ENCODE measurements at places on chromosomes 6 and 20. TPM values are rescaled to one million over a fixed set of nuclear protein-coding genes. Genes with fewer than 3 reads are reported as not detected.

Gene ARHGAP18
- total RNA-seq: 98.8 TPM

Gene PRR18
- total RNA-seq: not detected

Gene ZHX3
- 4.0 TPM for total RNA-seq

Gene PRPF6
- total RNA-seq: 61.7 TPM

Gene KHDC1L
- not detected for total RNA-seq

Gene DEFB126
- not detected for total RNA-seq

Gene SAPCD1
- not detected for total RNA-seq

Gene LY6G5C
- under 0.01 TPM for total RNA-seq

Gene SLC24A3
- total RNA-seq: not detected
